WTC11 (cell line): ENCODE measurements at places on chromosomes 3 and 15.

- DNase-seq: no peak
Observed at GRCh38 chr3:86793786-86794185, 197.2 kb downstream of the VGLL3 start.

DNA sequence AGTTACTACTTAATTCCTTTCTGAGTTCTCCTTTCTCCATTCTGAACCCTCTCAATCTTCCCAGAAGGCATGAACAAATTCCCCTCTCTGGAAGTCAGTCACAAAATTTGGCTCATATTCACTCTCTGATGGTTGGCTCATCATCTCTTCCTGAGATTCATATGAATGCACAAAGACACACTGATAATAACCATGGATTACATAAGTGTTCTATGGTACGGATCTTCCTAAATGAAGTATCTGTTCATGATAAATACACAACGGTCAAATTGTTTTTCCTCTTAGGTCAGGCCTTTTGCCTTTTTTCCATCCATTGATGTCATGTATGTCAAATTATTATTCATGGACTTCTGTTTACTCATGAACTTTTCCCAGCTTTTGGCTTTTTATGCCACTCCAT lies 162.6 kb downstream of the P2RY1 start:
- no peak for DNase-seq

- DNase-seq: no peak
Observed at GRCh38 chr3:20462226-20462625, 276.2 kb upstream of the SGO1 start.

- DNase-seq: no peak
Observed at GRCh38 chr15:42788725-42789124, 51.8 kb upstream of the CDAN1 start.

DNA sequence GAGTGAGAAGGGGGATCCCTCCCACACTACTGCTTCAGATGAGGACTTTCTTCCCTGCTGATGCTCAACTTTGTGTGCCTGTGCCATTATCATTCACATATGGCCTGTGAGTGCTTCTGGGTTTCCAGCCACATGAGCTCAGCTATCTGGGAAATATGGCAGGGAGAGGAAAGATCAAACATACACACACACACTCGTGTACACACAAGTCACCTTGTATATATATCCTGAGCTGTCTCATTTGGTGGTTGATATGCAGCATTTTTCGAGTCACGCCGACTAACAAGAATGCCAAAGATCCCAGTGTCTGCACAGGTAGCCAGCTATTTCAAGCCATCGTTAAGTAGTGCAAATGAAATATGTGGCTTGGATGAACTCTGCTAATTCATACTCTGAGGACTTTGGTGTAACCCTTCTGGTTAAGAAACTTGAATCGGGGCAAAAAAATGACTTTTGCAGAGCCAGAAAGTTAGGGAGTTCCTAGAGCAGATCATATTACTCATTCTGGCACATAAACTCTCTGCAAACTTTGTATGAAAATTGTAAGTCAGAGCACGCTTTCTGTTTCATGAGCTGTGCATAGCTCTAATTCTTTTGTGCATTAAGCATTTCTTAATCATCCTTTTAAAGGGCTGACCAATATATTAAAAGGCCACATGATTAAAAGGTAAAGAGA lies 24.9 kb upstream of the WNT5A start:
- no peak for DNase-seq

GRCh38 chr15:70669966-70670658 lies 93.2 kb downstream of the UACA start:
- no peak for DNase-seq

GRCh38 chr15:39407116-39407515 lies 173.8 kb upstream of the THBS1 start:
- DNase-seq: no peak

GRCh38 chr3:172102123-172102882 lies 62.9 kb downstream of the FNDC3B start:
- DNase-seq: no peak

DNA sequence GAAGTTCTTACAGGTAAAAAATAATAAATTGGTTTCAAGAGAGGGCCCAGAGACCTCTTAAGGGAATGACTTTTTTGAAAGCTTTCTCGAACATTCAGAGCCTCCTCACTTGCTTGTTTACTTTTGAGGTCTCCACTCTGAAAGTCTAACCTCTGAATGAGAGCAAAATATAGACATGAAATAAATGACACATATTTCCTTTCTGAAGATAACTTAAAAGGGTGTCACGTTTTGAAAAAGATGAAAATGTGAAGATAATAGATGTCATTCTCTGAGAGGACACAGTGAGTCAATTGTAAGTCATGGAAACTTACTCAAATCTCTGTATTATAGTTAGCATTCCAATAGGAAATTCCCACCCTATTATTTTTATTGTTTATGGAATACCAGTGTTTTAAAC lies 44.6 kb downstream of the HACD2 start:
- no peak for DNase-seq

DNA sequence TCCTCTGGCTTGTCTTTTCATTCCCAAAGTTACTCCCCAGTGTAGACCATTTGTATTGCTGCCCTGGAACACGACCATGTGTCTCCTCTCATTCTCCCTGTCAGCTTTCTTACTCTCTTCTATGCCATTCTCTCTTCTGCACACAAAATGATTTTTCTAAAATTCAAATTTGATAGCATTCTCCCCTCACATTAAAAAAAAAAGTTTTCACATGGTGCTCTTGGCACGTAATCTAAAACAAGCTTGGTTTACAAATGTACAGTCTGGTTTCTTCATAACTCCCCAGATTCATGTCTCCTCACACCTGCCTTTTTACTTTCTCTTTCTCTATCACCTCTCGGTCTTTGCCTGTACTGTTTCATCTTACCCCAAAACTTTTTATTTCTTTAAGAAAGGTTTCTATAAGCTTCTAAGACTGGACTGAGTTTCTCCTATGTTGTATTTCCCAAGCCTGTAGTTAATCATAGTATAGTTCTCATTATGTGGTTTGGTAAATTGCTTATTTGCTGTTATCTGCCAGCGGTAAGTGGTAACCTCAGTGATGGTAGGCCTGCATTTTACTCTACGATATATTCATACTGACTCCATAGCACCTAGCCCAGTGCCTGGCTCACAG lies 31.2 kb downstream of the BCHE start:
- no peak for DNase-seq

DNA sequence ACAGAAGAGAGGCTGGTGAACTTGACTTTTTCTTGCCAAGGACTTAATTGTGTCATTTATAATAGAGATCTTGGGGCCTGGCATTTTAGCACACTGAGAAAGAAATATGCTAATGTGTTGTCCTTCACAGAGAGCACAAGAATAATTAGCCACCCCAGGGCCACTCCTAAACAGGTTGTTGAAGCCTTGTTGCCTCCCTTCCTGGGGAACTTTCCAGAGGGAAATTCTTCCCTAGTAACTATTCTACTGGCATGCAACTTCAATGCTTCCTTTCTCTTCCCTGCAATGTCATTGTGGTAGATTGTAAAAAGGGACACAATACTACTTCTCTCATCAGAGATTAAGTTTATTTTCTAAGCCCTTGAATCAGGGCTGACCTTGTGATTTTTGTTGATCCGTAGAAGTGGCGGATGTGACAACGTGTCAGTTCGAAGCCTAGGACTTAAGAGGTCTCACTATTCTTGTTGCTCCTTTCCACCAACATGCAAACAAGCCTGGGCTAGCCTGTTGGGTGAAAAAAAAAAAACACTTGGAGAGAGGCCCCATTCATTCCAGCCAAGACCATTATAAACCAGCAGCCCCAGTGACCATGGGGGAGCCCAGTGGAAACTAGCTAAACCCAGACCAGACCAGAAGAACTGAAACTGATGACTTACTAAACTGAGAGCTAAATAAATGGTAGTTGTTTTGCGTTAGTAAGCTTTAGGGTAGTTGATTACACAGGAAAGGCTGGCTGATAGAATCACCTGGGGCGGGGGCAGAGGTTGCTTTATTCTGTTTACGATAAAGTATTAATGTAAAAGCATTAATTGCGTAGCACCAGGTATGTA lies 287.2 kb downstream of the SHQ1 start:
- DNase-seq: no peak

DNA sequence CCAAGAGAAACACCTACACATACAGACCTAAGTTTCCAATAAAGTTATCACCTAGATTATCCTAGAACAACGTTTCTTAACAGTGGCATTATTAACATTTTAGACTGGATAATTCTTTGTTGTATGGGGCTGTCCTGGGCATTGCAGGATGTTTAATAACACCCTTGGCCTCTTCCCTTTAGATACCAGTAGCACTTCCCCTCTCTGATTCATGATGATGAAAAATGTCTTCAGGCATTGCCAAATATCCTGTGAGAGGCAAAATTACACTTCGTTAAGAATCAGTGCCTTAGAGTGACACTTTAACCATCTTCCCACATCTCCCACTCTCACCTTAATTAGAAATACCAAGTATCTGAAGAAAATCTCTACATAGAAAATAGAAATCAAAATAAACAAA lies 352.6 kb downstream of the CGGBP1 start:
- DNase-seq: no peak

DNA sequence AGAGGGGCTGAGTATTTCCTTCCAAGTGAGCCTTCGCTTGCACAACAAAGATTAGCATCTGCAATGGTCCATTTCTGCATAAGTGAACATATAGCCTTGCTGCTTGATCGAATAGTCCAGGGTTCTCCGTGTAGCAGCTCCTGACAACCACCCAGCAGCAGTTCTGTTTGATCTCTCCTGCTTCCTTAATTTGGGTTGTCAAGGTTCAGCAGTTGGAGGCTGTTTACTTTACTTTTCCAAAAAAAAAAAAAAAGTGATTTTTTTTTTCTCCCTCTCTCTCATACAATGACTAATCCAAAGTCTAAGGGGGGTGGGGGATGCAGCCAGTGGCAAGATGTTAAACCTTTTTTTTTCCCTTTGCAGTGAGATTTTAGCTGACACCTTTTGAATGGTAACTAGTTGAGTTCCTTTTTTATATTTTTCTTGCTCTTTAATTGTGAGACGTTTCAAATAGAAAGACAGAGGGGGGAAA lies 3.6 kb downstream of the FOXP1 start:
- no peak for DNase-seq

DNA sequence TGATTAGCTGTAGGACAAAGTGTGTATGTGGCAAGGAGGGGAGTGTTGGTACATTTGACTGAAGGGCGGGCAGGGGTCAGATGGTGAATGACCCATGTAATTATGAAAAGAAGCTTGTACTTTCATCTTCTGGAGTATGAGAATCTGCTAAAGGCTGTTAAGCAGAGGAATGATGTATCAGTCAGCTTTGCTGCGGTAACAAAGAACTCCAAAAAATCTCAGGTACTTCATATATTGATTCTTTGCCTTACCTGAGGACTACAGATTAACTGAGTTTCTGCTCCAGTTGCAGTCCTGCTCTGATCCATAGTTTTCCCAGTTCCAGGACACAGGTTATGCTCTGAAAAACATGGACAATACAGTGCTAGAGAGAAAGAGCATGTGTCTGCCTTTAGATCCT lies 115.1 kb downstream of the NEK11 start:
- no peak for DNase-seq

DNA sequence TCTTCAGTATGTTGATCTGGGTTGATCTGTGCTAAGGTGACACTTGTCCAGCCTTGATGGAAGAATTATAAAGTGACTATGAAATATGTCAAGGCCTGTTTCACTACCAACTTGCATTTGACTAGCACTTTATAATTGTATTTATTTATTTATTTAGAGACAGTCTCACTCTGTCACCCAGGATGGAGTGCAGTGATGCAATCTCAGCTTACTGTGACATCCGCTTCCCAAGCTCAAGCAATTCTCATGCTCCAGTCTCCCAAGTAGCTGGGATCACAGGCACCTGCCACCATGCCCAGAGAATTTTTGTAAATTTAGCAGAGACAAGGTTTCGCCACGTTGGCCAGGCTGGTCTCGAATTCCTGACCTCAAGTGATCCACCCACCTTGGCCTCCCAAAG lies 25.5 kb upstream of the LACTB start:
- no peak for DNase-seq
